ENCODE measurements at places on chromosomes 5 and 9.

DNA sequence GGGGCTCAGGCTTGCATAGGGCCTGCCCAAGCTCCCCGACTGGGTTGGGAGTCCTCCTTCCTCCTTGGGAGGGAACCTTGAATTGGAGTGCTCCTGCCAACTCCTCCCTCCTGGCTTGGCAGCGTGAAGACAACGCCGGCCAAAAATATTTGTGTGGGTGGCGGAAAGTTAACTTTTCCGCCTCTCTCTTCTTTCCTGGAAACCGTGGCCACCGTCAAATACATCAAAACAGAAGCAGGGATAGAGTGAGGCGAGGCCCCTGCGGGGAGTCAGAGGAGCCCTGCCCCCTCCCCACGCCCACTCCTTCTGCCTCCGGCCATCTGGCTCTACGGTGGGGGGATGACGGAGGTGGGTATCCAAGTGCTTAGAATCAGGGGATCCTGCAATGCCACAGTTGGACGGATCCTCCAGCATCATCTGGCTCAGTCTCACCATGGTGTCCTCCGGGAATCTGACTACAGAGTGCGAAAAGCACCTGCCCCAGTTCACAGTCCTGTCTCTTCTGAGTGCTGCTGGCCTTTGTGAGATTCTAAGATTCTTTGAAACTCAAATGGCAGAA is 25.2 kb upstream of the SYNPO start:
- no peak for DNase-seq

DNA sequence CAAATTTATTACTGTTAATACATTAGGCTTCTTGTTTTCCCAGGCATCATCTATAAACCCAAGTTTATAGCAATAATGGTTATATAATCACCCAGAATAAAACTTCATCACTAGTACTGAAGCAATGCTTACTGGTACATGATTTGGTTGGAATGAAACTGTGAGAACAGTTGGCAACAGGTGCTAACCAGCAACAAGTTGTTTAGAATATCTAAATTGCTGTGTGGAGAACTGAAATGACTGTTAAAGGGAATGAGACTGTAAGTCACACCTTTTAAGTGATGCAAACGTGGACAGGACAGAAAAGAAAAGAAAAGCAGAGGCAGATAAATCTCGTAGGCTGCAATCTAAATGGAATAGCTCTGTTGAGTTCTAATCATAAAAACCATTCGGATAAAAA is 2.5 kb downstream of the YIPF5 start:
- DNase-seq: no peak

DNA sequence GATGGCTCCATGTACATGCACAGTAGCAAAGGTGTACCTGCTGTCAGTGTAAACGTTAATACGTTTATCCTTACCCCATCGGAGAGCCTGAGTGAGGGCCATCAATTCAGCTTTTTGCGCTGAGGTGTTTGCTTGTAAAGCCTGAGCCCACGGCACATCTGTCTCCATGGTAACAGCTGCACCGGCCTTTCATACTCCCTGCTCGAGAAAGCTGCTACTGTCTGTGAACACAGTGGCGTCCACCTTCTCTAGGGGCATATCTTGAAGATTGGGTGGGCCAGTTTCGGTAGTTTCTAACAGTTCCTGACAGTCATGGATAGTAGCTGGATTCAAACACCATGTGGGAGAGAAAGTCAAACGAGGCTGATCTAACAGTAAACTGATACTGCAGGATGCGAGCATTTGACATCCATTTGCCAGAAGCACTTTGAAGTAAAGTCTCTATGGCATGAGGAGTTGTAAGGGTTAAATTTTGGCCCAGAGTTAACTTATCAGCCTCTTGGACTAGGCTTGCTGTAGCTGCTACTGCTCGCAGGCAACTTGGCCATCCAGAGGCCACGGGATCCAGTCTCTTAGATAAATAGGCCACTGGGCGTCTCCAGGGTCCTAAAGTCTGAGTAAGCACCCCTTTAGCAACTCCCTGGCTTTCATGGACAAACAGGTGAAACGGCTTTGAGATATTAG is 21.0 kb upstream of the RHOBTB3 start:
- no peak for DNase-seq

DNA sequence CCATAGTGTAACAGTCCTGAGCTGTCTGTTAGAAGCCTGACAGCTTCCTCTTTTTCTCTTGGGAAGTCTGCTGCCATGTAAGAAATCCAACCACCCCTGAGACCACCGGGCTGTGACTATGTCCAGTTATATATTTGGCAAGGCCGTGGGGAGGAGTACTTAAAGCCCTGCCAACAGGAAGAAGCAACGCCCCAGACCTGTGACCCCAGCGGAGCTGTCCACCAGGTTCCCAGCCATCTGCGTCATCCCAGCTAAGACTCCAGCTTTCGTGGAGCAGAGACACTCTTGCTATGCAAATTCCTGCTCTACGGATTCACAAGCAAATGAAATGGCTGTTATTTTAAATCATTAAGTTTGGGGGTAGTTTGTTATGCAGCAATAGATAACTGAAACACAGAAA is 417.3 kb downstream of the TLE4 start:
- no peak for DNase-seq

GRCh38 chr5:128441941-128442350 is 96.1 kb downstream of the FBN2 start:
- DNase-seq: no peak

Measured in type B pancreatic cell (in vitro differentiated cells).